Activated T-helper 2 cell treated with anti-CD3 and anti-CD28 coated beads, Interferon-gamma antibody, Interleukin-2, Interleukin-4, amounts not matched to agents 10 μg/mL and 5 μg/mL and 100 μg/mL, durations not matched to agents 14 hours and 24 hours and 36 hours (primary cell): ENCODE measurements at places on chromosomes 5 and 9.

DNA sequence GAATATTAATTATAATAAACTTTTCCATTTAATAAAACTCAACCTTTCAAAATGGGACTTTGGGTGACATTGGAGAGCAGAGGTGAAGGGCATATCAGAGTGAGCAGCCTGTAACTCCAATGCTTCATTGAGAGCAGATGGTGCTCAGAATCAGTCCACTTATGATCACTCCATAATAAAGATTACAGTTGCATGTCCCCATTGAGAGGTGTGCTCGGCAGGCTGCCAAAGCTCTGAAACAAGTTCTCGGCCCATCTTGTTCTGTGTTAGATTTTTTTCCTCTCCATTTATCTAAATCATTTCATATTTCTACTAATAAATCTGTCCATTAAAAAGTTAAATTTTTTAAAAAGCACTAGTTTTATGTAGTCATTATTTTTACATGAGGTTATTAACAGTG is 1786.4 kb upstream of the WWC1 start:
- no peak overlapping the region for H3K27ac ChIP-seq
- H3K36me3 ChIP-seq, result no peaks in the 10 kb centered on the region
- no peak for DNase-seq
- no peak overlapping the region for H3K4me3 ChIP-seq

DNA sequence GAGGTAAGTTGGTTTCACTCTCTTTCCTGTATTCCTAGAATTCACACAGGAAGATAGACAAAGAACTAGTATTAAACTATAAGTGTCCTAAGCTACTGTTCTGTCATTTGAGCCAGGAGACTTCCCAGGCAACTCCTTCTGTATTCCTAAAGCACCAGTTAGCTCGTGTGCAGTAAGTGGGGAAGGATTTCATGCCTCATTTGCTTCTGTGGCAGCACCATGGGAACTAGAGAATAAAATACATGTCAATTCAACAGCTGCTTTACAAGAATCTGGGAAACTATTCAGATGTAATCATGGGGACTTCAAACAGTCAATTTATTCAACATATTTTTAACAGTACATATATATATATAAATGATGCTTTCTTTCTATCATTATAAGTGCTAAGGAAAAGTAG is 762.3 kb downstream of the PRELID2 start:
- H3K4me3 ChIP-seq, result no peak overlapping the region
- H3K36me3 ChIP-seq, result no peaks in the 10 kb centered on the region

- H3K36me3 ChIP-seq, result no peaks in the 10 kb centered on the region
- H3K27me3 ChIP-seq, result peaks cover 2% of the 10 kb centered on the region
- no peak overlapping the region for H3K27ac ChIP-seq
- DNase-seq, result no peak
- H3K4me3 ChIP-seq, result no peak overlapping the region
These were observed 234.1 kb downstream of the ADGRV1 start for GRCh38 chr5:90792725-90793124.

DNA sequence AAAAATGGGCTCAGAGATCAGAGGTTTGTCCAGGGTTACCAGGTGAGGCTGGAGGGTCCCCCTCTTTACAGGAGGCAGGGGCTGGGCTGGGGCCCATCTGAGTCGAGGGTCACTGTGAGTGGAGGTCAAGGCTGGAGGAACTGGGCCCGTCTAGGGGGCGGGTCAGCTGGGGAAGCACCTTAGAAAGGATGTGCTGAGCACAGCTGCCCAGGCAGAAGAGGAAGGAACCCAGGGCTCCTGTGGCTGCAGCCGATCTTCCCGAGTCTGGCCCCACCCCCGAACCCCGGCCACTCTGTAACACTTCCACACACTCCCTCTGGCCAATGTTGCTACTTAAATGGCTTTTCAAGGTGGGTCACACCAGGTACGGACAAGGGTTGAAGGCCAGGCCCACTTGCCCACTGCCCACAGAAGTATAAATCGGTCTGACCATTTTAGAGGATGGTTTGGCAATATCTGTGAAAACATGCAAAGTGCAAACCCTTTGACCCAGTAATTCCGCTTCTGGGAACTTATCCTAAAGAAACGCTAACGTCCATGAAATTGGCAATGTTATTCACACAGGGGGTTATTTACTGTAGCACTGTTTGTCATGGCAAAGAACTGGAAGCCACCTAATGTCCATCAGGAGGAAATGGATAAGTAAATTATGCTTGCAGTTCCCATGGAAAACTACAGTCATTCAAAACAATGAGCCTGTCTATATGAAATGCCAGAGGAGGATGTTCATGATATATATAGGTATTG is 30.5 kb upstream of the EEIG1 start:
- DNase-seq, result no peak
- peaks cover 14% of the 10 kb centered on the region for H3K36me3 ChIP-seq
- no peaks in the 10 kb centered on the region for H3K27me3 ChIP-seq
- peaks cover 31% of the 10 kb centered on the region for H3K4me1 ChIP-seq
- H3K4me3 ChIP-seq, result no peak overlapping the region

DNA sequence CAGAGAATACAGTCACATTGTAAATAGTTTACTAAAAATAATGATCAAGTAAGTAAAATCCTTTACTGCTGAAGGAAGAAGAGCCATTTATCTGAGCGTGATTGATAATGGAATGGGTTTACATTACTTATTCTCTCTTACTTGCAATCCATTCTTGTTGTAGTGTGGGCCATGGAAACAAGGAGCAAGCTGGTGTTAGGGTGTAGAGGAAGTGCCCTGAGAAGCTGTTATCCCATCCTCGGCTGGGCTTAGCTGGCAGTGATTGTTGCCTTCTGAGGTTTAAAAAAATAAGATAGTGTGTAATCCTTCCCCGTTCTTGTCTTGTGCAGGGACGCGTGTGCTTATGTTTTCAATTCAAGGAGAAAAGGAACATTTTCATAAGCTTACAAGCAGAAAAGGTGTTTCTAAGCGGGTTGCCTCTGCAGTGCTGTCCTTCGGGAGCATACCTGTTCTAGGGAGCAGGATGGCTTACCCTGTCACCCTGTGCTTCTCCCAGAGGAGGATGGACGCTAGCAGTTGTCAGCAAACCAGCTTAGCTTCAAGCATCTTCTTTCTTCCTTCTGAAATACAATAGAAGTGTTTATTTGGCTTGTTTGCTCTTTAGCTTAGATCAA is 188.3 kb downstream of the ARHGEF28 start:
- peaks cover 19% of the 10 kb centered on the region for H3K27me3 ChIP-seq
- no peak overlapping the region for H3K4me3 ChIP-seq
- no peak for DNase-seq
- H3K36me3 ChIP-seq, result no peaks in the 10 kb centered on the region
- H3K27ac ChIP-seq, result no peak overlapping the region
- no peaks in the 10 kb centered on the region for H3K4me1 ChIP-seq

GRCh38 chr9:70387663-70388062 is 26.8 kb downstream of the KLF9 start:
- no peak overlapping the region for H3K4me3 ChIP-seq
- DNase-seq, result no peak
- H3K4me1 ChIP-seq, result peaks cover 28% of the 10 kb centered on the region
- H3K36me3 ChIP-seq, result peaks cover 33% of the 10 kb centered on the region
- no peak overlapping the region for H3K27ac ChIP-seq

DNA sequence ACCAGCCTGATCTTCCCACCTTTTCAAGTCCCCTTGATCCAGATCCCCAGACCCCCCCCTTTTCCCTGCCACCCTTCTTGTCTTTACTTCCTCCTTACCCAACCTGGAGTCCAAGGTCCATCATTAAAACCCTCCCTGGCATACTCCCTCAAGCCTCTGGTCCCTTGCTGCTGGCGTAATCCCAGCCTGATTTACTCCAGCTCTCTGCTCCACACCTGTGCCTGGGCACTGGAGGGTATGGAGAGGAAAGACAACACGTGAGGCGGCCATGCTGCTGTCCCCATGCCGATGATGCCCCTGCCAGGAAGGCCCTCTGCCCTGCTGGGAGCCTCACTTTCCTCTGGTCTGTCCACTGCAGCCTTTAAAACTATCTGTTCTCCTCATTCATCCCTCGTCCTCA is 5.1 kb downstream of the B4GALT7 start:
- DNase-seq, result no peak
- peaks cover 8% of the 10 kb centered on the region for H3K4me1 ChIP-seq
- H3K36me3 ChIP-seq, result peaks cover 4% of the 10 kb centered on the region
- no peak overlapping the region for H3K4me3 ChIP-seq
- no peaks in the 10 kb centered on the region for H3K27me3 ChIP-seq

DNA sequence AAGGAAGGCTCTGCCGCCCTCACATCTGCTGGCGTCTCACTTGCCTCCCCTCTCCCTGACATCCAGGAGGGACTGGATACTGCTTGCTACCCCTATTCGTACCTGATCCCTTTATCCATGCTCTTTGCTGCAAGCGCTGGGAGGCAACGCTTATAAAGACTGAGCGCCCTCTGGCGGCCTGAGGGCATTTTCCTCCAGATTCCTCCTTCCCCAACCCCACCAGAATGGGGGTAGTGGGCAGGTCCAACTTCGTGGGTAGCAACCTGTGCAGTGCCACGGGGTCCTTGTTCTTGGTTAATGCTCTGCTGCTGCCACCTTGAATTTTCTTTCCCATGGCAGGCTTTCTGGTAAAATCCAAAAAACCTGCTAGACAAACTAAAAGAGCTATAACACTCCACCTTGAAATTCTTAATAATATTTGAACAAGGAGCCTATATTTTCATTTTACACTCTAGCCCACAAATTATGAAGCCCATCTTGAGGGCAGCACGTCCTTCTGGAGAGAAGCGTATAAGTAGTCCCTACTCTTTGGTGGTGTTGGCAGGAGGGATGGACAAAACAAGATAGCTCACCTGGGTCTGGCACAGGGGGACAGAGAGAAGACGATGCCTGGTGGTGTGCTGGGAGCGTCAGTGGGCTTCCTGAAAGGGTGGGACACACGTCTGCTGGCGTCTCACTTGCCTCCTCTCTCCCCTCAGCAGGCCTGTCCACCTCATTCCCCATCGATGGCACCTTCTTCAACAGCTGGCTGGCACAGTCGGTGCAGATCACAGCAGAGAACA is 52.5 kb downstream of the JADE2 start:
- no peak overlapping the region for H3K4me3 ChIP-seq
- peaks cover 63% of the 10 kb centered on the region for H3K36me3 ChIP-seq
- peak; percentile 63 for DNase-seq
- no peaks in the 10 kb centered on the region for H3K27me3 ChIP-seq
- peaks cover 4% of the 10 kb centered on the region for H3K4me1 ChIP-seq
- H3K27ac ChIP-seq, result no peak overlapping the region

DNA sequence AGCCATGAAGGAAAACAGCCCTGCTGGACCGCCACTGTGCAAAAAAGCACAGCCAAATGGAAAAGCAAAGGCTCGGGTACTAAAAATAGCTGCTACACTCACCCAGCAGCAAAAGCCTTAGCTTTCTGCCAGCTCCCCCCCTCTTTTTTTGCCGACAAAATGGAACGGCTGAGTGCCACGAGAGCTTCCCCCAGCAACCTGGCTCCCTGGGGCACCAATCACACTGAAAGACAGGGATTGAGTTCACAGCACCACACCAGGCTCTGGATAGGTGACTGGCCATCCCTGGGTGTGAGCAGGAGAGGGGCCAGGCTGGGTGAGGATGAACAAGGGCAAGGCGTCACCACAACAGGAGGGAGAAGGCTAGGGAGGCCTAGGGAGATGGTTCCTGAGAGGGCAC is 66.7 kb downstream of the SIL1 start:
- no peak overlapping the region for H3K27ac ChIP-seq
- no peak overlapping the region for H3K4me3 ChIP-seq
- H3K4me1 ChIP-seq, result no peaks in the 10 kb centered on the region

GRCh38 chr9:135300346-135301141 is 179.0 kb upstream of the PPP1R26 start:
- no peak overlapping the region for H3K4me3 ChIP-seq
- H3K4me1 ChIP-seq, result no peaks in the 10 kb centered on the region
- H3K27me3 ChIP-seq, result no peaks in the 10 kb centered on the region
- no peak for DNase-seq
- H3K36me3 ChIP-seq, result no peaks in the 10 kb centered on the region

DNA sequence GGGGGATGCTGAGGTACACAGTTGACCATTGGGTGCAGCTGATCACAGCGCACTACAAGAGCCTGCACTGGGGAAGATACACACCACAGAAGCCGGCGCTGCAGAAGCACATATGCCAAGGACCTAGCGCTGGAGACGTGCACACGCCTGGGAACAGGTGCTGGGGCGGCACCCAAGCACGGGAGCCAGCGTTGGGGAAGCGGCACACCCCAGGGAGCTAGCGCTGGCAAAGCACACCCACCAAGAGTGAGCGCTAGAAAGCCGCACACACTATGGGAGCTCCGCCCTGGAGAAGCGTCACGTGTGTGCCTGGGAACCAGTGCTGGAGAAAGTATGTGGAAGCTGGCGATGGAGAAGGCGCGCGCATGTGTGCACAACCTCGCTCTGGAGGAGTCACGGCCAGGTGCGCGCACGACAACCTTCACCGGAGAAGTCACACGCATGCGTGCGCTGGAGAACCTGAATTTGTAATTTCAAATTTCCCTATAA is 4.5 kb downstream of the FANCC start:
- no peak overlapping the region for H3K27ac ChIP-seq
- peaks cover 7% of the 10 kb centered on the region for H3K27me3 ChIP-seq
- no peak for DNase-seq
- H3K4me3 ChIP-seq, result peak overlapping the region; percentile 5

GRCh38 chr5:55141945-55142690 is 17.9 kb upstream of the GPX8 start:
- peaks cover 6% of the 10 kb centered on the region for H3K27me3 ChIP-seq
- peak overlapping the region; percentile 28 for H3K4me3 ChIP-seq
- H3K36me3 ChIP-seq, result peaks cover 23% of the 10 kb centered on the region

DNA sequence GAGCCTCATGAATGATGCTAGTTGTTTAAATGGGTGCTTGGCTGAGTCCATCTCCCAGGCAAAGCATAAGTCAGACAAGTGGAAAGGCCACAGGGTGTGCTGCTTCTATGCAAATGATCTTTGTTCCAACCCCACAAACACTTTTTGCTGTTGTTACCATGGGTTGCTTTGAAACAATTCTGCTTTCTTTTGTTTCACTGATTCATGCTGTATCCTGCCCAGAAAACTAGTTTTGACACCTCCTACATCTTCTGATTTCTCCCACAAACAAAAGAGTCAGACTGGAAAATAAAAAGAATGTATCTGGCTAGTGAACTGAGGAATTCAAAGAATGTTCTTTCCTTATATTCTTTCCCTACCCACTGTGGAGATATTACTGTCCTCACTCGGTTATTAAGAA is 298.6 kb downstream of the DIRAS2 start:
- H3K27ac ChIP-seq, result no peak overlapping the region
- H3K36me3 ChIP-seq, result no peaks in the 10 kb centered on the region
- H3K4me1 ChIP-seq, result no peaks in the 10 kb centered on the region

DNA sequence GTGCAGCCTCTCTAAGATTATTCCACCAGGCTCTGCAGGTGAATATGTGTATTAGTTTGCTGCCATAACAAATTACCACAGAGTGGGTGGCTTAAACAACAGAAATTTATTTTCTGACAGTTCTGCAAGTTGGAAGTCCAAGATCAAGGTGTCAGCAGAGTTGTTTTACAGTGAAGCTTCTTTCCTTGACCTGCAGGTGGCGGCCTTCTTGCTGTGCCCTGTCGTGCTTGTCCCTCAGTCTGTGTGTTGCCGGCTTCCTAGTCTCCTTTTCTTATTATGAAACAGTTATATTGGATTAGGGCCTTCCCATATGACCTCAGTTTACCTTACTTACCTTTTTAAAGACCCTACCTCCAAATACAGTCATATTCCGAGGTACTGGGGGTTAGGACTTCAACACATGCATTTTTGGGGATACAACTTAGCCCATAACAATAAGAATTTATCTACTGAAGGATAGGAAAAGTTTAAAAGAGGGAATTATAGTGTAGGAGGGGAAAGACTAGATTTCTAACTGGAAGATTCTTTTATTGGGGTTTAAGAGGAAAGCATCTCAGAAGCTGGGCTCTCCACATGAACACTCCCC is 97.4 kb downstream of the OSTF1 start:
- no peaks in the 10 kb centered on the region for H3K36me3 ChIP-seq
- no peak overlapping the region for H3K4me3 ChIP-seq
- DNase-seq, result peak; percentile 14
- no peak overlapping the region for H3K27ac ChIP-seq
